HuH-7 (cell line): ENCODE measurements at places on chromosomes 5 and 9.

GRCh38 chr5:61768692-61769281 is 436.7 kb downstream of the ZSWIM6 start:
- peak; percentile 52 for DNase-seq

DNA sequence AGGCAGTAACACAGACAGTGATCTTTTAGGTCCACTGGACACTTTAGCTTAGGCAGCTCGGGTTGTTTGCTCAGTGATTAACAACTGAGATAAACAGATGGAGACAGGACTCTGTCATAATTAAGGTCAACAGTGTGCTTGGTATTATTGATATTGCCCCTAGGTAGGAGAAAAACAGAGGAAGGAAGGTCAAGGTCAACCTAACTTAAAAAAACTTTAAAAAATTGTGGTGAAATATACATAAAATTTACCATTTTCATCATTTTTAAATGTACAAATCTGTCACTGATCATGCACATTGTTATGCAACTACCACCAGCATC is 2.1 kb upstream of the HSPA4 start:
- DNase-seq, result peak; percentile 72

DNA sequence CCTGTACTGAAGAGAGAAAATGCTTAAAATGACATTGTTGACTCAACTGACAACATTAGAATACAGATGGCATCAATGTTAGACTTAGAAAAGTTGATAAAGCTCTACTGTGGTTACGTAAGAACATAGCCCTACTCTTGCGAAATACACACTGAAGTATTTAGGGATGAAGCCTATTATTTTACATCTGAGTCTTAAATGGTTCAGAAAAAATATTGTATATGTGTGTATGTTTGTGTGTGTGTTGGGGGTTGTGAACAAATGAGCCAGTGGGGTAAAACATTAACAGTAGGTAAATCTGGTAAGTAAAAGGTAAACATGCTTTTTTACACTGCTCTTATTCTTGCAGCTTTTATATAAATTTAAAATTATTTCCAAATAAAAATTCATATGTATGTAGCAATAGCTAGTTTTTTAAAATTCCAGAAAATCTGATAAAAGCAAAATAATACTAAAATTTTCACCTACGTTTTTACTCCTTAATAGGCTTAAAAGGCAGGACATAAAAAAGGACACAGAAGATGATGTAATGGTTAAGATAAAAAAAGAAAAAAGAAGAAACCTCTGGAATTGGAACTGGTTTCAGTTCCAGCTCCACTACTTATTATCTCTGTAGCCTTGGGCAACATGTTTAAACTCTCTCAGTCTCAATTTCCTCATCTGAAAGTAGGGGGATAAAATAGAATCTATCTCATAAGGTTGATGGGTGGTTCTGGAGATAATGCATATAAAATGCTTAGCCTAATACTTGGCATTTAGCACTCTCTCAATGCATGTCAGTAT is 44.3 kb downstream of the GARNL3 start:
- no peak for DNase-seq

- no peak for DNase-seq
Measured at GRCh38 chr5:28214292-28214691, 1175.9 kb upstream of the CDH9 start.

GRCh38 chr9:2024888-2025782 is 10.0 kb downstream of the SMARCA2 start:
- no peak for DNase-seq

DNA sequence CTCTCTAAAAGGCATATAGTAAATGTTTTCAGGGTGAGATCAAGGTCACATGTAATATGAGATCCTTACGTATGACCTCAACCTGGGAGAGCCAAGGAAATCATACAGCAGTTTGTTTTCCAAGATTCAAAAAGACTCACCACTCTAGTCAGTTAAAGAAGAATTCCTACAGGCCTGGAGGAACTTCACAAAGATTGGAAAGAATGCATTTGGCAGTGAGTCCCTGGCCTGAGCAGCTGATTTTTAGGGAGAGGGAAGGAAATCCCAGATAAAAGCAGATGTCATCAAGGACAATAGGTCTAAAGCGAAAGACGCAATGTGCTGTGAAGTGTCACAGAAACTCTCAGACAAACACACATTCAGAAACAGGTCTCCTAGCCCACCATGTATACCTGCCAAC is 424.0 kb upstream of the ZNF462 start:
- no peak for DNase-seq

DNA sequence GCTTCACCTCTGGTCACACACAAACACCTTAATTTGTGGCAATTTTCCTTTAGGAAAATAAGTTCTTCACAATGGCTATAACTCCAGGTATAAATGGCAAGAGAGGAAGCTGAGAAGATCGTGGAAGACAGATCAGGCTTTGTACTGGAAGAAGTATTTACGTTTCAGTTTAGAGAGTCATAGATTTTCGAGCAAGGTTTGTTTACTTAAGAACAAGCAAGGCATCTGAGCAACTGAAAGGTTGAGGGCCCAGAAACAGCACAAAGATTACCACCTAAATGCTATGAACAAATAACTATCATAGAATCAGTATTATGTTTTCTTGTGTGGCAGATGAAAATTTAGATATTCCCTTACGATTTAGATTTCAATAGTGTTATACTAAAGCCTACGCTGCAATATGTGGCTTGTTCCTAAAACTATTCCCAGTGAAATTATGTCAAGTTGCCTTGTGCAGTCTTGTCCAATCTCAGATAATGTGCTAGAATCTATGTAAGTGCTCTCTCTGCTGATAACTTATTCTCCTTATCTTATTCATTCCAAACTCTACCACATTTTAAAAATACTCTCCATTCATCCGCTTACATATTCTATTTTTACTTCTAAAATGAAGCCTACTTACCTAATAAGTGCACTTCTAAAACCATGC is 6.7 kb downstream of the SLCO4C1 start:
- no peak for DNase-seq

DNA sequence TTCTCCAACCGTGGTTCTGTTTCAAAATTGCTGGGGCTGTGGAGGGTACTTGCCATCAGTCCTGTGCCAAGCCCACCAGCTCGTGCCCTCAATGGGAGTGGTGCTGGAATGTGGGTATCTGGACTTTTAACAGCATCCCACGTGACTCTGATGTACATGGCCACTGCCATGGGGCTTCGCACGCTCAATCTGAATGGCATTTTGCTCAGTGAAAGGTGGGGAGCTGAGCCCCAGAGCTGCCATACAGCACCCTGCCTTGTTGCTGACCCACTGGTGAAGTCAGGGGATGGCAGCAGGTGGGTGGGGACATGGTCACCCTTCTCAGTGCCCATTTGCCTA is 16.6 kb upstream of the SYNPO start:
- no peak for DNase-seq

DNA sequence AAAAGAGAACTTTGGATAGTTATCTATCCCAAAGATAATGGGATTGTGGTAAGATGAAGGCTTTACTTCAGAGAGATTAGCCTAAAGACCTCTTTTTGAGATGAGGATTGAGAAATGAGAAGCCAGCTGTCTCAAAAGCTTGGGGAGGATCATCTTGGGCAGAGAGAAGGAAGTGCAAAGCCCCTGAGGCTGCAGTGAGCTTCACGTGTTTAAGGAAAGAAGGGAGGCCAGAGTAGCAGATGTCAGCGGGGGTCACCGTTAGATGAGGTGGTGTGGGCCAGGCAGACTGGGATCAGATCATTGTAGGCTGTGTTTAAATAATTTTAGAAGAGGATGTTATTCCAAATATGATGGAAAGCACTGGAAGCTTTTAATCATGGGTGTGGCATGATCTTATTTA is 270.1 kb downstream of the ARHGEF28 start:
- no peak for DNase-seq

DNA sequence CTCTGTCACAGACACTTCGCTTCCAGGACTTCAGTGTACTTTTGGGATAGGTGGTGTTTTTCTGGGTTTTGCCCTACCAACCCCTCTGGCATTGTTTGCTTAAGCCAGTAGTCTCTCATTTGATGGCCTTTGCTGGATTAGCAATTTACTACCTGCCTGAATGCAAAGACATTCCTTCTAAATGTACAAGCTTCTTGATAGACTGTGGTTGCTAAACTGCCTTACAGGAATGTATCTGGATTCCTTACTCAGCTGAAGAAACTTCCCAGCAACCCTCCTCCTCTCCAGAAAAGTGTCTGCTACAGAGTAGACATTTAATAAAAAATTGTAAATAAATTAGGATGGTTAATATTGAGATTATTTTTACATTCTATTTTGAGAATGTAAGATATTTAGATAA is 1916.7 kb downstream of the EFNA5 start:
- no peak for DNase-seq

GRCh38 chr5:111735583-111736270 is 21.3 kb downstream of the NREP start:
- DNase-seq, result no peak

- DNase-seq, result no peak
Measured at GRCh38 chr5:125612181-125612721, 811.0 kb upstream of the GRAMD2B start.

GRCh38 chr5:128234928-128235641 is 151.5 kb downstream of the SLC12A2 start:
- no peak for DNase-seq

- DNase-seq, result no peak
Measured at GRCh38 chr9:90249094-90249493, 393.5 kb downstream of the DIRAS2 start.

DNA sequence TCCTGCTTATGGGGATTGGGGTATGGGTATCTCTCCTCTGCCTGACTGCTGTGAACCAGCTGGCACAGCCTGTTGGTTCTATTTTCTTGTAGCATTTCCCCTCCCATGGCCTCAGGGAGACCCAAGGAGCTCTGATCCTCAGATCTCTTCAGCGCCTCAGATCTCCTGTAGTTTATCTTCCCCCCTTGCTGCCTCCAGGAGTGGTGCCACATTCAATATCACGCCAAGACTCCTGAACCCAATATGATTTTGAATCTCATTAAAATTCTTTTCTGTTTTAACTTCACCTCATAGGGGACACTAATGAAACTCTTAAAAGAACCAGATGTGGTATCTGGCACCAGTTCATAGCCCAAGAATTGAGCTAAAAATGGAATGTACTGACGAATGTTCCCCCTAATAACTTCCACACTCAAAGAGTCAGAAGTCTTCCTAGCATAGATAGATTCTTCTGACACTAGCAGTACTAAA is 59.6 kb upstream of the LIFR start:
- DNase-seq, result no peak

DNA sequence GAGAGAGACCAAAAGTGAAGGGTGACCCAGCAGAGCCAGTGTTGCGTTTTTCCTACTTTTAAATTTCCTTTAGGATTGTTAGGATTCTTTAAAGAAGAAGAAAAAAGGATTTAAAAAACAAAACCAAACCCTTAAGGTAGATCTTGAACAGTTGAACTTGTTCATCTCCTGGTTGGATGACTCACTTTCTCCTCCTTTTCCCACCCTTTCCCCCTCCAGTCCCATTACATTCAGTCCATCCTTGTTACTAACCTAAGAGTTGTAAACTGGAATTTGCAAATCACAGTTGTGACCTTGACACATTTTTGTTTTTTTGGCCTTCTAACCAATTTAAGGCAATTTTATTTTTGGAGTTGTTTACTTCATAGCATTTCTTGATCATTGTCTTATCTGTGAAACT is 289.2 kb downstream of the ARHGAP26 start:
- no peak for DNase-seq

GRCh38 chr9:36789886-36790285 is 217.2 kb downstream of the MELK start:
- no peak for DNase-seq

DNA sequence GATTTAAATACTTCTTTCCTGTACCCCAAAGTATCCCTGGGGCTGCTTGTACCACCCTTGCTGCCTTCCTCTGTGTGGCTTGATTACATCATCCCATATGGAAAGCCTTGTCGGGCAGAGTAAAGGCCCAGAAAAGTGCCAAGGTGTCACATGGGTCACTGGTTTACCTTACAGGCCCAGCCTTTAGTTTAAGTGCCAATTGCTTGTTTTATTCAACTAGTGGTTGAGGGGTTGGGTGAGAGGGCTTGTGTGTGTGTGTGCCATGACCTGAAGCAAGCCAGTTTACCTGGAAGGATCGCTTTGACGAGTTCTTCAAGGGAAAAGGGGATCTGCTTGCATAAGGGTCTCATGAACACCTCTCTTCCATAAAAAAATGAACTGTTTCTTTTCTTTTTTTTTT is 7.8 kb upstream of the HSPA9 start:
- no peak for DNase-seq

GRCh38 chr5:90898326-90899013 is 339.9 kb downstream of the ADGRV1 start:
- no peak for DNase-seq

DNA sequence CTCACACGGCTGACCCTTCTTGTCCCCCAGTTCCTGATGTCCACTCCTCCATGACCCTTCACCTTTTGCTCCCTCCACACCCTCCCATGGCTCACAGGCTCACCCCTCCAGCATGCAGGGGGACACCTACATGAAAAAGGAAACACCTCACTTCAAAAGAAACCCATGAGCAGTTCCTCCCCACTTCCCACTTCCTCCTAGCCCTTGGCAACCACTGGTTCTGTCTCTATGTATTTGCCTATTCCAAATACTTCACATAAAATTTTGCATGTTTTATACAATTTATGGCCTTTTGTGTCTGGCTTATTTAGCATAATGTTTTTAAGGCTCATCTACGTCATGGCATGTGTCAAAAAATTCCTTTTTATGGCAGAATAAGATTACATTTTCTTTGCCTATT is 100.2 kb upstream of the S1PR3 start:
- DNase-seq, result no peak

- no peak for DNase-seq
Measured at GRCh38 chr9:102892025-102892424, 103.1 kb upstream of the CYLC2 start.

GRCh38 chr5:135821061-135821801 is 13.2 kb upstream of the SLC25A48 start:
- no peak for DNase-seq

- no peak for DNase-seq
Measured at GRCh38 chr9:75983319-75984045, 93.0 kb downstream of the PCSK5 start.

GRCh38 chr5:179371681-179372680 is 26.7 kb upstream of the ADAMTS2 start:
- no peak for DNase-seq

DNA sequence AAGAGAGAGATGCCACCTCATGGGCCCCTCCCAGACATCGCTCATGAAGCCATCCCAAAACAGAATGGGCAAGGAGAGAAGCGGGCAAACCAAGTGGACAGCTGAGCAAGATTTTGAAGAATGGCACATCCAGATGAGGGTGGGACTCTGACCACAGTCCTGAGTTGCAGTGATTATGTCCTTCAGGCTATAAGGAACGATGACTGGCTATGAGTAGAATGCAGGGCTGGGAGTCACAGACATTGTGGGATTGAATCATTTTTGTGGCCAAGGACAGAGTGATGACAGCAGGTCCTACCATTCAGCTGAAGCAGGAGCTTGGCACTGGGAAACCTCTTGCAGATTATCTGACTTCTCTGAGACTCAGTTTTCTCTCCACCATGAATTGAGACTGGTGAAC is 245.7 kb upstream of the SLC30A5 start:
- no peak for DNase-seq

GRCh38 chr5:79130781-79131180 is 19.2 kb downstream of the BHMT start:
- DNase-seq, result no peak

- no peak for DNase-seq
Measured at GRCh38 chr5:132093271-132093670, 19.7 kb downstream of the CSF2 start.
